Bronchial epithelial cell (primary cell): ENCODE measurements at places on chromosomes 7 and 10. TPM values are rescaled to one million over a fixed set of nuclear protein-coding genes. Genes with fewer than 3 reads are reported as not detected.

PALD1 gene
- total RNA-seq: 0.13 TPM in 1 of 2 replicates, not detected in the other

RBP3 gene
- not detected in 2 replicates for total RNA-seq

PRF1 gene
- not detected in 2 replicates for total RNA-seq

IQUB gene
- total RNA-seq: 0.13 TPM in 1 of 2 replicates, not detected in the other

TACR2 gene
- under 0.01 TPM in 1 of 2 replicates, not detected in the other for total RNA-seq

RELN gene
- total RNA-seq: 0.13 TPM in 1 of 2 replicates, not detected in the other

PRR15 gene
- total RNA-seq: 1.9 and 2.1 TPM in 2 replicates

XPNPEP1 gene
- total RNA-seq: 76.6 and 112 TPM in 2 replicates

CYP3A7 gene
- not detected in 2 replicates for total RNA-seq
